ENCODE measurements at places on chromosomes 11 and 22.

GRCh38 chr11:113546757-113547507 lies 71.7 kb upstream of the DRD2 start:
- no peak for DNase-seq

- no peak for DNase-seq
Measured at GRCh38 chr11:1918436-1919315, 827 bp upstream of the TNNT3 start.

DNA sequence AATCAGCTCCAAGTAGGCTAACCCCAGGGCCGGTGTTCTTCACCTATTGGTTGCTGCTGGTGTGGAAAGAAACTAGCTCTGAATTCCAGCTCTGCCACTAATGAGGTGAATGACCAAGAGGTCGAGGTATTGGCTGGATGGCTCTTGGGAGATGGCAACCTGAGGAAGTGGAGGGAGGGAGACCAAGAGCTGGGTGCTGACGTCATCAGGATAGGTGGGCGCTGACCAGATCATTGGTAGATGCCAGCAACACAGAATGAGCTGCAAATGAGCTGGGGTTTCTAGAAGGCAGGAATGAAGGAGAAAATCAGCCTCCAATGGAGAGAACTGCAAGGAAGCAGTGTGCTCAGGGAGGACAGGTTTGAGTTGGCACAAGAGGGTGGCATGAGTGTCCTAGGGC lies 14.7 kb upstream of the CSF2RB start:
- DNase-seq = no peak

- no peak for DNase-seq
Measured at GRCh38 chr11:101269990-101270660, 140.5 kb upstream of the PGR start.

DNA sequence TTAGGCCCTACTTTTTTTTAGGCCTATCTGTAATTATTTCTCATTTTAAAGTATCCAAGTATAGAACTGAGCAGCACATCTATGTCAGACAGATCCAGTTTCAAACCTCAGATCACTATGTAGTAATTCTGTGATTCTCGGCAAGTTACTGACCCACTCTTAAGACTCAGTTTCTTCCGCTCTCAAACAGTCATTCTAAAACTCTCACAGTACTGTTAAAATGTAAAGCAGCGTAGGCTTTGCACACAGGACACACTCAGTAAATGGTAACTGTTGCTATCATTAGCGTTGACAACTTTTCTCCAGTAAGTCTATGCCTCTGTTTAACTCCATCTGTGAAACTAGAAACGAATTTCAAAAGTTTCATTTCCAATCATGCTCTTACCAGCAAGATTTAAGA lies 277.1 kb downstream of the TTC28 start:
- no peak for DNase-seq

DNA sequence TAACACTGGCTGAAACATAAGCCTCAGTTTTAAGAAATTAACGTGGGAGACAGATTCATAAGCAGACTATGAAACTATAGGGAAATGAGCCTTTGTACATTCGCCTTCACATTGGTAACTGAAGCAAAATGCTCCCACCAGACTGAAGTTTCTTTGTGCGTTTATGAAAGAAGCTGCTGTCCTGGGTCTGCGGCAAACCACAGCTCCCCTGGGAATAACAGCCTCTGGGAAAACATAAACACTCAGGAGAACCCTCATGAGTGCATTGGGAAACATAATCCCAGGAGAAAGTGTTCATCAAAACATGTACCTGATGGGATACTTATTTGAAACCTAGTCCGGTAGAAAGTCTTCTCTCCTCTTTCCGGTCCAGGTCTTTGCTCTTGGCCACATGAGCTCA lies 193.1 kb upstream of the LARGE1 start:
- no peak for DNase-seq

GRCh38 chr22:20809538-20810185 lies 35.7 kb downstream of the SERPIND1 start:
- DNase-seq = no peak

GRCh38 chr11:74171997-74172396 lies 908 bp downstream of the PPME1 start:
- DNase-seq = no peak

DNA sequence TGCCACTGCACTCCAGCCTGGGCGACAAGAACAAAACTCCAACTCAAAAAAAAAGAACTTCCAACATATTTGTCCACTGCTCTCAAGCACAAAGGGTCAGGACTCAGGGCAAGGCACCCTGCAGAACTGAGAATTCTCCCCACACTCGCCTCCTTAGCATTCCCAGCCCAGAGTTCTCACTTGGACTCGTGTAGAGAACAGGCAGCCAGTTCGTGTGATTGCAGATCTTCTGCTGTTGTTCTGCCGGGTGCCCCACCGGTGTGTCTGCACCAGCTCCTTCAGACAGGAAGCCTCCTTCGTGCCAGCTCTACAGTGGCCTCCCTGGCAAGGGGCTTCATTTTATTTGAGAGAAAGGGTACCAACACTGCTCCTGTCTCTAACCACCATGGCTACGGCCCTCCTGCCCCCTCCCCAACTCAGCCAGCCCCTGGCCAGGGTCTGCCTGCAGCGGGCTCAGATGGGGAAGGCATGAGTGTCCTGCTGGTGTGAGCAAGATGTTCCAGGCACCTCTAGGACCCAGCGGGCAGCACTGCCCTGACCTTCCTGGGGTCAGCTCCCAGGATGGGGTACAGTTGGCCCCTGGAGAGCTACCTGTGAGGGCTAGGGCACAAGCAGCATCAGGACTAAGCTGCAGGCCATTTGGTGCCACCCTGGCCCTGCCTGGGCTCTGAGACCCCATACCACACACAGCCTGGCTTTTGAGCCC lies 19.5 kb upstream of the SCGB1A1 start:
- no peak for DNase-seq

DNA sequence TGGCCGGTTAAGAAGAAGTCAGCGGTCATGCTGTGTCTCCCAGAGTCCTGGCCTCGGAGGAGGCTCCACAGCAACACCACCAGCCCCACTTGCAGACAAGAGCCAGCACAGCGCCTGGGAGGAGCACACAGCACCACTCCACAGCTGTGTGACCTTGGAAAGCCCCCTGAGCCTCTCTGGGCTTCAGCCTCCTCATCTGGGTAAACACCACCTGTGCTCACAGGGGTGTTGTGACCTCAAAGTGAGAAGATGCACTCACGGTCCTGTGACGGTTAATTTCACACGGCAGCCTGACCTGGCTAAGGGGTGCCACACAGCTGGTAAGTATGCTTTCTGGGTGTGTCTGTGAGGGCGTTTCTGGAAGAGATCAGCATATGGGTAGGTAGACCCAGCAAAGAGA lies 54.7 kb downstream of the PHF21B start:
- no peak for DNase-seq

DNA sequence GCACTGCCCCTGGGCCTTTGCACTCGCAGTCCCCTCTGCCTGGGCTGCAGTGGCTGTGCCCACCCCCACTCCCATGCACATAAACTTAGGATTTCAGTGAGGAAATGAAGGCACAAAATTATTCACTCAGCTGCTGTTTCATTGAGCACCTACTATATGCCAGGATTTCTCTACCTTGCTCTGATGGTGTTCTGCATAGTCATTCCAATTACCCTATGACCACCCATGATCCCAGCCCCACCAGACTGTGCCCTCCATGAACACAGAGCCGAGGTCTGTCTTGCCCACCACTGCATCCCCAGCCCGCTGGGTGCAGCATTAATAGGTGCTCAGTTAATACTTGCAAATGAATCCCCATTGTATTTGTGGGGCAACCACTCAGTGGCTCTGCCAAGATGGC lies 10.9 kb downstream of the CYTH4 start:
- DNase-seq = no peak

DNA sequence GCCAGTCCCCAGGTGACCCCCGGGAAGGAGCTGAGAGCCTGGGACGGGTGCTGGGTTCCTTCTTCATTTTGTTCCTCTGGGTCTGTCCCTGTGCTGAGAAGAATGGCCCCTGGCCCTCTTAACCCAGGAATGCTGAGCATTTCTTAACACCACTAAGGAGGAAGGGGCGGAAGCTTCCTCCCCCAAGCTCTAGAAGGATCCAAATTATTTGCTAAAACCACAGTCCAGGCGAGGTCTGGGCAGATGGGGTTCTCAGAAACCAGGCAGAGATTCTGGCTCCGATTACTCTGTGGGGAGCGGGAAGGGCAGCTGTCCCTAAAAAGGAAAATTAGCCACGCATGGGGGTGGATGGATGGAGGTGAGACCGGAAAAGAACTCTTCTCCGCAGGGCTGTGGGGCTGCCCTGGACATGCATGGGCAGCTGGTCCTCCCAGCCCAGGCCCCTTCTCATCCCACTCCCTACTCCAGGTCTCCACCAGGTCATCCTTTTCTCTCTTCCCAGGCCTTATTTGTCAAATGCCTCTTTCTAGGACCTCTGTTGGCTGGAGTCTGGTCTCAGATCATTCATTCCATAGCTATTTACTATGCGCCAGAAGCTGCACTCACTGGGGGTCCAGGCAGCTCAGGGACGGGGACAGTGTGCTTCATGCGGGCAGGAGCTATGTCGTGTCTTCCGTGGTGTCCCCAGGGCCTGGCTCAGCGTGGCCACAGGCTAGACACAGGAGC lies 45.0 kb upstream of the MYH9 start:
- DNase-seq = no peak

GRCh38 chr11:115780646-115781362 lies 276.6 kb upstream of the CADM1 start:
- DNase-seq = no peak

- DNase-seq = no peak
Measured at GRCh38 chr11:60130496-60130895, 42.0 kb downstream of the MS4A2 start.

DNA sequence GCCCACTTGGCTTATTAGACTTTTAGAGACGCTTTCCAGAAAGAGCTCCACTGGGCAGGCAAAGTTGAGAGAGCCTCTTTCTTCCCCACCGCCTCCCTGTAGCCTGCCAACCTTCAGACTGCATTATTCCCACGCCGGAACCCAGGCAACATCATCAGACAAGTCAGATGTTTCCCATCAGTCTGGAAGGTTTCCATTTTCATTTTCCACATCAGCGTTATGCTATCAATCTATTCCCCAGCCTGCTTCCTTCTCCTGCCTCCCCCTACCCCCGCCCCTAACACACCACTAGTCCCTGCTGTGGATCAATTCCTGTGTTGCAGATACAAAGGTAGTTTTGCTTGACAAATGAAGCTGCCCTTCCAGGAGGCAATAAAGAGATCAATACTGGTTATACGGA lies 184.8 kb downstream of the DSCAML1 start:
- no peak for DNase-seq

DNA sequence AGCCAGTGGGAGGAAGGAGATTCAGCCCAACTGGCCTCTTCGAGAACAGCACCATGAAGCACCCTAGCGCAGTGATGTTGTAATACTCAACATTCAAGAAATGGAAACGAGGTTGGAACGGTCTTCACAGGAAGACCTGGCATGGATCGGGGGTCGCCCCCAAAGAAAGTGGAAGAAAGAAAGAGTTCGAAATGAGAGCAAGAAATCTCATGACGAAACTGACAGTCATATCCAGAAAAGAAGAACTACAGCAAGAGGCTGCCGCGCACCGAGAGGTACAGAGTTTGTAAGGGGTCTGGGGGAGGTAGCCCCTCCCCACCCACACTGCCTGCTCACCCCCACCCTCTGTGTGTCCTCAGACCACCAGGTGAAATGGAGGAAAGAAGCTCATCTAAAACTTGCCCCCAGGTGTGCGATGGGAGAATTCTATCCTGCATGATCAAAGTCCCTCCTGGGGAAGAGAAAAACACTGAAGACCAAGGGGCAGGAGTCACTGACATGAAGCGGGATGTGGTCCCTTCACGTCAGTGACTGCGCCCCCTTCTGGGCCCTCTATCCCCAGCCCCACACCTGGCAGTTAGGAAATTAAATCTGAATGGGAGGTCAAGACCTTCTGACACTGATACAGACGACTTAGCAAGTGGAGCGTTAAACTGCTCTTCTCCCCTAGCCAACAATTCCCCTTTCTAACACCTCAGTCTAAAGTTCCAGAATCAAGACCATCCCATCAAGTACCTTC lies 52.9 kb upstream of the SPATA19 start:
- DNase-seq = no peak

GRCh38 chr11:15286465-15286864 lies 171.7 kb downstream of the INSC start:
- DNase-seq = no peak

DNA sequence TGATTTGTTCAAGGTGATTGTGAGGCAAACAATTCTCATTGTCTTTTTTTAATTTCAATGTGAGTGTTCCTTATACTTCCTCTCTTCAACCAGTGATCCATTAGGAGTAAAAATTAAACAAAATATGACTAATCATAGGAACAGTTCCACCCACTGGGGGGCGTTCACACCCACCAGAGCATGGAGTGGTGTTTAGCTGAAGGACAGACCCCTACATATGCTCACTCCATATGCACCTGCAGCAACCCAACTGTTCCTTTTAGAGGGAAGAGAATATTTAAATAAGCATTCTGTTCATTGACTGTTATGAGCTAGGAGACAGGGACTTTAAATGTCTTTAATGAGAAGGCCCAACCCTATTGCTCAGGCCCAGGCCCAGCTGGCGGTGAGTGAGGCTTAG lies 78.7 kb upstream of the DRD2 start:
- no peak for DNase-seq

DNA sequence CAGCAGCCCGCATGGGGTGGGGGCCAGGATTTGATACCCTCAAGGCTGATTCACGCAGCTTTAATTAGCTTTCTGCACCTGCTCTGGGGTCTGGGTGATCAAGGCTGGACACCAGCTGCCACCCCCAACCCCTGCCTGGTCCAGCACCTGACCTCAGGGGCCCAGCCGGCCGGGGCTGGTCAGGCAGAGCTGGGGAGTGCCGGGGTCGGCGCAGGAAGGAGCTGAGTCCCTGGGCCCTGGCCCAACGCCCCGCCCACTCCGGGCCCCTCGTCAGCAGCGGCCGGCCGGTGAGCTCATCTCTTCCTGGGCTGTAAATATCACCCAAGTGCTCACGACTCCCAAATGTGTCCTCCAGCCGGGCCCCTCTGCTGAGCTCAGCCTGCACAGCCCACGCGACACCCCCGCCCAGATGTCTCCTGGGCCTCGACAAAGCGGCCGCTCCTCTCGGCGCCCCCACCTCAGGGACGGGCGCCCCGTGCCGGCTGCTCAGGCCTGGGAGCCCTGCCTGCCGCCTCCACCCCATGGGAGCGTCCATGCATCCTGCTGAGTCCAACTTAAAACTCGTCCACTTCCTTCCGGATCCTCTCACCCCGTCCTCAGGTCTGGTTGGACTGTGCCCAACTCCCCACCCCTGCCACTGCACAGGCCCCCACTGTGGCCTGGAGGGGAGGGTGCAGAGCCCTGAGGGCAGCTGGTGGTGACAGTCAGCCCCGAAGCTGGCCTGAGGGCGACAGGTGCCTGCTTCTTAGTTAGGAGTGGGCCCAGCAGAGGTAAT lies 29.0 kb downstream of the RTN4R start:
- DNase-seq = peak; percentile 86

- no peak for DNase-seq
Measured at GRCh38 chr11:110314366-110315095, 18.1 kb upstream of the RDX start.

All from ovary (tissue), 10 donors.